ENCODE measurements at places on chromosomes 13 and 19.

DNA sequence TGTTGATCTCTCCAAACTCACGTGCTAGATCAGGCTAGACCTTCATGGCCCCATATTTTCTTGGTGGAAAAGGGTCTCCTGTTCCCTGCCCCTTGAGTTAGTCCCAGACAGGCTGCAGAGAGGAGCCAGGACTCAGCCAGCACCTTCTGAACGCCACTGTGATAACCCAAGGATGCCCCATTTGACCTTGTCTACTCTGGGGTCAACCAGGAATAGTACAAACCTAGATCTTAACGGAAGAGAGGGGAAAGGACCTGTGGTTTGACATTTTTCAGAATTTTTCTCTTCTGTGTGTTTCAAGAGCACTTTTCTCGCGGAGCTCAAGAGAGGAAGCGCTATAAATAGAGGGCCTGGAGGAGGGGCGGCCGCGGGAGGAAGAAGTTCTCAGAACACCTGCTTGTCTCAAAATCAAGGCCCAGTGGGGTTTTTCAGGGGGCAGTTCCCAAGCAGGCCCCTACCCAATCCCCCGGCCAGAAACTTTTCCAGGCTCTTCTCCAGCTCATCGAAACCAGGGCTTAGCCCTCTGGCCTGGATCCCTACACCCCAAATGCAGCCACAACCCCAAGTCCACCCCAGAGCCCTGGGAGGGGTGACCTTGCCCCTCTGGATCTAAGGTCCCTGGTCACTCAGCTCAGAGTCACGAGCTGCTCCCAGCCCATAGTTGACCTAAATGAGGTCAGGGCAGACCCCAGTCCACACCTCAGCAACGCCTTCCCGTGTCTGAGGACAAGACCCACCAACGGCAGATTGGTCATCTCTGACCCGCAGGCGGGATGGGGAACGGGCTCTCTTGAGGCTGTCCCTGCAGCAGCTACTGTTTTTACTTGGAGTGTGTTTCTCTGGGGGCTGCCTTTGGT lies 75.6 kb upstream of the TM9SF2 start:
- no peak for DNase-seq

GRCh38 chr13:48194379-48194754 lies 38.6 kb upstream of the ITM2B start:
- no peak for DNase-seq

DNA sequence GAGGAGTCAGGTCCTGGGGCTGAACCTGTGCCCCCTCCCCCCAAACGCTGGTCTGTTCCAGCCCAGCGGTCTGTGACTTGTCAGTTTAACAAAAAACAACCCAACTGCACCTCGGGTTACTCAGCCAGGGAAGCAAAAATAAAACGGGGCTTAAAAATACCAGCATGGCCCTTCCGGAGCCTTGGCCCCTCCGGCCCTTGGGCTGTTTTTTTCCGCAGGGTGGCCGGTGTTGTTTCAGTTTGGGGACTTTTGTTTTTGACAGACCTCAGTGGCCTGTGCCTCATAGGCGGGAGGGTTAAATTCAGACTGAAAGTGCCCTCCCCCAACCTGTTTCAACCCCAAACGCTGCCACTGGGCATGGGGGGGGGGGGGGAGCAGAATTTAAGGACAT lies 4.0 kb downstream of the TCF3 start:
- DNase-seq: no peak

DNA sequence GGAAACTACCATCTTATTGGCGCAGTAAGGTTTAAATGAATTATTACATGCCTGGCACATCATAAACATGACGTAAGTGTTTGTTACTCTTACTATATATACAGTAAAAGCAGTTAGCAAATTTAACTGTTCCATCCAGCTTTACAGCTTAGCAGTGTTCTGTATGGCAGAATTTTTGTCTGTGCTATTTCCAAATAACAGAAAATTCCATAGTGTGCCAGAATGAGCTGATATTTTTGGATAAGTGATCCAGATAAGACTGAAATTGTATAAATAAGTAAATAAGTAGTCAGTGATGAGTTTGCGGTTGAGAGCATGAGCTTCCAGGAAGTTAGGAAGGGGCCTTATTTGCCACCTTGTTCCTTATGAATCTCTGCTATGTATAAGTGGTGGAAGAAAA lies 236.5 kb upstream of the SLC10A2 start:
- DNase-seq: no peak

GRCh38 chr19:50729894-50730293 lies 6.7 kb downstream of the CLEC11A start:
- DNase-seq: no peak

Measured in effector memory CD4-positive, alpha-beta T cell (primary cell).